ENCODE measurements at places on chromosomes 1 and 21.

DNA sequence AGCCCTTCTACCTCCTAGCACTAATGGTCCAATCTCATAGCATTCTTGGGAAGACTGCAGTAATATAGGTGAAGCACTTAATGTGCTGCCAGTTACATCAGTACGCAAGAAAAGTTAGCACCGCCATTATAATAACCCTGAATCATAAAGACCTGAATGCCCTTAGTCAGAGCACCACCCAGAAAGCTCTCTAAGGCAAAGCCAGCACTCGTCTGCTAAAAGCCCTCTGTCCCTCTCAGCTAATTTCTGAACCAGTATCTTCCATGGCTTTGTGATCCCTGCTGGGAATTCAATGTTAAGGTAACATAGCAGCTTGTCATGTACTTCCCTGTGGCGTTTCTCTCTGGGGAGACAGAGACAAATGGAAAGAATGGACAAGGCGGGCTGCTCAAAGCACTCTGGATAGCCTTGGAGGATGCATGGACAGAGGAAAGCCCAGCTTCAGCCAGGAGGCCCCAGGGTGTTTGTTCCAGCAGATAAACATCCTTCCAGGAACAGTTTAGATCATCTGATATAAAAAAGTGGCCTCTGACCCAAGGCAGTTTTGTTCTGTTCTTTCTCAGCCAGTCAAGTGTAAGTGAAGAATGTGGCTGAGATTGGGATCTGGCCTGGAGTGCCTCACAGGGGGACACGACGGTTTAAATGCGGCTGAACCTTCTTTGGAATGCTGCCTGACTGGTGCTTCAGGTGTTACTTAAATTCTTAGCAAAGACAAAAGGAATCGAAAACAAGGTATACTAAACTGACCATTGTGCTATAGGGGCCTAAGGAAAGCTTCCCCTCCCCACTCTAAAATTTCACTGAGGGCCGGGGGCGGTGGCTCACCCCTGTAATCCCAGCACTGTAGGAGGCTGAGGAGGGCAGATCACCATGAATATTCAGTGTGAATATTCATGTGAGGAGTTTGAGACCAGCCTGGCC, 58.1 kb upstream of the VTCN1 start:
- DNase-seq = no peak

DNA sequence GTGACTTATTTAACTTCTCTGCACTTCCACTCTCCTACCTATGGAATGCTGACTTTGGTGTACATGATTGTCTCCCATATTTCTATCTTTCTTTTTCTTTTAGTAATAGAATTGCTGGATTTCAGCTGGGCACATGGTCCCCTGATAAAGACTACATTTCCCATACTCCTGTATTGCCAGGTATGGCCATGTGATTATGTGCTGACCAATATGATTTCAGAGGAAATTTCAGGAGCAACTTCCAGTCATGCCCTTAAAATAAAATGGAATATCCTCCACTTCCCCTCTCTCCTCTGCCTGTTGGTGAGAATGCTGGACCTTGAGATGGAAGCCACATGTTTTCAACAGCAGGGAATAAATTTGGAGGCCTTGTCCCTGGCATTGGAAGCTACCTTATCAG, 130.7 kb upstream of the IGSF21 start:
- no peak for DNase-seq

GRCh38 chr1:204529371-204529895, 13.2 kb downstream of the MDM4 start:
- no peak for DNase-seq

GRCh38 chr1:116916002-116916401, 6.3 kb downstream of the PTGFRN start:
- no peak for DNase-seq

DNA sequence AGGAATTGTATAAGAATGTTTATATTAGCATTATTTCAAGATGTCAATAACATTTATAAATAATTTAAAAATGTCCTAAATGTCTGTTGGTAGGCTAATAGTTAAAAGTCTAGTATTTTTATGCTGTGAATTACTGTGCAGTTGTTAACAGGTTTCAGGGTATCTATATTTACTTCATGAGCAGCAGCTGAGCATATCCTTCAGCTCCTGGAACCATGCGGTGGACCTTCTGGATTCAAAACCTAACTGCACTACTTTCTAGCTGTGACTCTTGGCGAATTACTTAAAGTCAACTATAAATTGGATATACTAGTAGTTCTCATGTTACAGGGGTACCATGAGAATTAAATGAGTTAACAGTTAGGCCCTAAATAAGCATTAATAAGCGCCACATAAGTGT, 3.7 kb downstream of the CEP350 start:
- DNase-seq = no peak

DNA sequence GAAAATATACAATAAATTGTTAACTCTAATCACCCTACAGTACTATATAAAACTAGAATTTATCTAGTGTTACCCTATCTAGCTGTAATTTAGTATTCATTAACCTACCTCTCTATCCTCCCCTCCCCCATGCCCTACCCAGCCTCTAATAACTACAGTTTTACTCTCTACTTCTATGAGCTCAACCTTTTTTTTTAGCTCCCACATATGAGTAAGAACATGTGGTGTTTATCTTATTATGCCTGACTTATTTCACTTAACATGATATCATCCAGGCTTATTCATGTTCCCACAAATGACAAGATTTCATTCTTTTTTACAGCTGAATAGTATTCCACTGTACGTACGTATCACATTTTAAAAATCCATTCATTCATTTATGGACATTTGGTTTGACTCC, 46.0 kb upstream of the WARS2 start:
- DNase-seq = no peak

DNA sequence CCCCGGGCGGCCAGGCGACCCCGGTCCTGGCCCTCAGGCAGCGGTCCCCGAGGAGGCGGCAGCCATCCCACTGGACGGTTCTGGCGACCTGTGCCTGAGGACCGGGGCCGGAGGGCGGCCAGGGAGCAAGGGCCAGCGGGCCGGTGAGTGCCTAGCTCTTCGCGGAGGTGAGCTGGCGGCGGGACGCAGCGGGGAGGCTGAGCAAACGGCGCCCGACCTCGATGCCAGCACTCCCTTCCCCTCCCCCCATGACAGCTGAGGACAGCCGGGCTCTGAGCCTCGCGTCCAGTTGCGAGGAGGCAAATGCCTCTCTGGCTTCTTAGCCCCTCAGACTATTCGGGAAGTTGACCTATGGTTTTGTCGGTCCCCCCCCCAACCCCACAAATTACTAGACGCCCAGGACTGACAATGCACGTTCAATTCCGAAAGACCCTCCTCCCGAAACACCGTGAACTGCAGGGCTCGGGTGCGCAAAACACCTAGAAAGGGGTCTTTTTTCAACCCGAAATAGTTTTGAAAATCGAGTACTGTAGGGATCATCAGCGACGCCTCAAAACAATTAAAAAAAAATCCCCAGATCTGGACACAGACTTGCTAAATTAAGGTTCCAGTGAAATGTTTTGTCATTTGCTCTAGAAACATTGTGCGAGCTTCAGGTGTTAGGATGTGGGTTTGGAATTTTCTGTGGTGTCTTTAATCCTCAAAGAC, 8.3 kb downstream of the CDKN2C start:
- DNase-seq = peak; percentile 54

GRCh38 chr1:39936724-39937491, 18.0 kb upstream of the MFSD2A start:
- no peak for DNase-seq

GRCh38 chr1:226428791-226429461, 21.0 kb upstream of the PARP1 start:
- DNase-seq = peak; percentile 69

GRCh38 chr1:52523376-52523775, 29.5 kb downstream of the TUT4 start:
- no peak for DNase-seq

DNA sequence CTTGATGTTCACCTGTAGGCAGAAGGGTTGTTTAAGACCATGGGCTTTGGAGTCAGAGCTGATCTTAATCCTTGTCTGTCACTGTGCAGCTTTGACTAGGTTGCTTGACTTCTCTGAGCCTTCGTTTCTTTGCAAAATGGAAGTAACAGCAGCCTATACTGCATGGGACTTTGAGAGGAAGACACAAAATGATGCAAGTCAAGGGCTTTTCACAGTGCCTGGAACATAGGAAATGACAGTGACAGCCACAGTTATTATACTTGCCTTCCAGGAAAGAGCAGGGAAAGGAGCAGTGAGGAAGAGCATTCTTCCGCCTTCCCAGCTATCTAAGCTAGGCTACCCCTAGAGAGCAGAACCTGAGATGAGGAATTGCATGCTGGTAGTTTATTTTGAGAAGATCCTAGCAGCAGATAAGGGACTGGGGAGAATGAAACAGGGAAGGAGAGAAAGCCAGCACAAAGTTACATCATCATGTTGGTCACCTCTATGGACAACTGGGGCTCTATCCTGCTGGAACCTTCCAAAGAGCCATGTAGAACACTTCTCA, 3.1 kb downstream of the CSF3R start:
- DNase-seq = no peak

DNA sequence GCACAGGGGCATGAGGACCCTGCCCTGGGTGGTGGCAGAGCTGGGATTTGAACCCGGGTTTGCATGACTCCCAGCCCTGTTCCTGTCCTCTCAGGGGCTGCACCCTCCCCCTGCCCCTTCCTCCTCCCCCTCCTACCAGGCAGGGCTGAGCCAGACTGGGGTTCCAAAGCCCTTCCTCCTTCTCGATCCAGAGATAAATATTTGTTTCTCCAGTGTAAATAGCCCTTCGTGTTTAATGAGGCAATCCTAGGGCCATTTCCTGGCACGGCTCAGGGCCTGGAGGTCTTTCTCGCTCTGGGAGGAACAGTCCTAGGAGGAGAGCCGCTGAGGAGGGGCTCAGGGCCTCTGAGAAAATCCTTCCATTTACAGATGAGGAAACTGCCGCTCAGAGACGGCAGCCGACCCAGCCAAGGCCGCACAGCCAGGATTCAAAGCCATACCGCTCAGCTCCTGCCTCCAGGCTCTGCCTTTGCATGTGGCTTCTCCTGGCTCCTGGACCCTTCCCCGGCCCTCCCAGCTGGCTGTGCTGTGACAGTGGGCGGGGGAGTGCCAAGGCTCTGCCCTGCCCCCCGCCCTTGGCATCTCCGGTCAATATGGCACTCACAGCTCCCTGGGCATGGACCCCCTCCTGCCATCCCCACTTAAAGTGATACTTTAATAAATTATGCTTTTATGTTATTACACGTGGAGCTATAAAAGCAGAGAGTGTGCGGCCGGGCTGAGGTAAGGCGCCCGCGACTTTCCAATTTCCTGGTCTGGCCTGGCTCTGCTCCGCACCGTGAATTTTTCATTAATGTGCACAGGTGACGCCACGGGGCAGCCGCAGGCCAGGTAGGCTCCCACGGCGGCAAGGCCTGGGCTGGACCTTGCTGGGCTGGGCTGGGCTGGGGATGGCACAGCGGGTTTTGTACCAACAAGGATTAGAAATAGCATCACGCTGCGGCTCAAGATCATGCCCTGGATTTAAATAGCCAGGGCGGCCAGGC, 114.7 kb upstream of the WNT4 start:
- no peak for DNase-seq

GRCh38 chr1:21269461-21270085, 20.7 kb downstream of the ECE1 start:
- DNase-seq = no peak

GRCh38 chr21:17585875-17586450, 26.7 kb downstream of the BTG3 start:
- DNase-seq = peak; percentile 25

DNA sequence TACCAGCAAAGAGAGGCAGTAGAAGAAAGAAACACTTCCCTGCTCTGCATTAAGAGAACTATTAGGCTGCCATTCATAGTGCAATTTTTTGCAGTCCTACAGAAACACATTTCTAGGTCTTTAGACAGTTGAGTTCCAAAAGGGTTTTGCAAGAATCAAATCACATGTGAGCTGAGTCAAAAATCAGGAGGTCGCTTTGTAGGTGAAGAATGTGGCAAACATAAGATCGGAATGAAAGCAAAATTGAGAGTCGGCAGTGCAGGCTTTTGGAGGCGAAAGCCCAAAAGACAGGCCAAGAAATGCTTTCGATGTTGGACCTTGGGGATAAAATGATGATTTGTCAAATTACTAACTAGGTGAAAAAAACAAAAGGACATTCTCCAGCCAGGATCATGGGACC, 213.5 kb upstream of the NRIP1 start:
- no peak for DNase-seq

DNA sequence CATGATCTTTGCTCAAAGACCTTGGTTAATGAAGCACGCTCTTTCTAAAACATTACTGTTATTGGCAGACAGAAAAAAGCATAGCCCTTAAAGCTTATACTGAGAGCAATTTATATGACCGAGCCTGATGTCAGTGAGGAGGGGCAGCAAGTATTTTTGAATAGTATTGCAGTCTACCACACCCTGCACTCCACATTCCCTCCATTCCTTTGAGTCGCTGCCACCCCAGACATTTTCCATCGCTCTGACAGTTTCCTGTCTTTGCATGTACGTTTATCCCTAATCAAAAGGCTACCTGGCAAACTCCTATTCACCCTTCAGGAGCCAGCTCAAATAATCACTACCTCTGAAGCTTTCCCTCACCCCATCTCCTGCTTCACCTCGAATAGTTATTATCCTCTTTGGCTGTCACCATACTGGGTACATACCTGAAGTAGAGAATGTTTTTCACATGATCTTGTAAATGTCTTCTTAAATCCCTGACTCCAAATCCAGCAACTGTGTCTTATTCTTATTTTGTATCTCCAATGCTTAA, 5.5 kb upstream of the JUN start:
- DNase-seq = no peak

DNA sequence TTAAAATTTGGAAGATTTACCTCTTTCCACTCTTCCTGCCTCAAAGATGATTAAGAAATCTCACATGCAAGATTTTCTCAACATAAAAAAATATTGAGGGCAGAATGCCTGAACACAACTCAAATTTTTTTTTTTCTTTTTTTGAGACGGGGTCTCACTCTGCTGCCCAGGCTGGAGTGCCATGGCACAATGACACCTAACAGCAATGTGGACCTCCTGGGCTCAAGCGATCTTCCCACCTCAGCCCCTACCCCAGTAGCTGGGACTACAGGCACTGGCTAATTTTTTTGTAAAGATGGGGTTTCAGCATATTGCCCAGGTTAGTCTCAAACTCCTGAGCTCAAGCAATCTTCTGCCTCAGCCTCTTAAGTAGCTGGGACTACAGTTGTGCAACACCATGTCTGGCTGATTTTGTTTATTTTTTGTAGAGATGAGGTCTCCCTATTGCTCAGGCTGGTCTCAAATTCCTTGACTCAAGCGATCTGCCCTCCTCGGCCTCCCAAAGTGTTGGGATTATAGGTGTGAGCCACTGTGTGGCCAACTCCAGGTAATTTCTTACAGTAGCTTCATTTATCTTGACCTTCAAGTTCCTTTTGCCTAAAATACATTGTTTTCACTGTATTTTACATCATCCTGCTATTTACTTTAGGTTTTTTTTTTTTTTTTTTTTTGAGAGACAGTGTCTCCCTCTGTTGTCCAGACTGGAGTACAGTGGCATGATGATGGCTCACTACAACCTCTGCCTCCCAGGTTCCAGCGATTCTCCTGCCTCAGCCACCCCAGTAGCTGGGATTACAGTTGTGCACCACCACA, 10.4 kb downstream of the NUCKS1 start:
- no peak for DNase-seq
